ENCODE measurements at places on chromosomes 2 and 18.

- no peak for DNase-seq
Measured at GRCh38 chr18:42813570-42813969, 301.9 kb downstream of the RIT2 start.

DNA sequence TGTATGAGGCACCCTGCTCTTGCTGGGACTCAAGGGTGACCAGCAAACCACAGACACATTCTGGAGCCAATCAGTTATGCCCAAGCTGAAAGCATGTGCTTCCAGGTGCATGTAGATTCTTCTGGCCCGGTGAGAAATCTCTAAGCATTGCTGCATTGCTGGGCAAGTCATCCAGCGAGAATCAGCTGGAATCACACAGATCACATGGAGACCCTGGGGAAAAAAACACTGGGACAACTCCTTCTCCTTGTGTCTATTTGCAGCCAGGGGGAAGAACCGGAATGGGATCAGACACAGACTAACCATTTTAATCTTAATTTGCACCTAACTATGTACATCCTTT is 119.7 kb upstream of the KLF7 start:
- DNase-seq, result no peak

DNA sequence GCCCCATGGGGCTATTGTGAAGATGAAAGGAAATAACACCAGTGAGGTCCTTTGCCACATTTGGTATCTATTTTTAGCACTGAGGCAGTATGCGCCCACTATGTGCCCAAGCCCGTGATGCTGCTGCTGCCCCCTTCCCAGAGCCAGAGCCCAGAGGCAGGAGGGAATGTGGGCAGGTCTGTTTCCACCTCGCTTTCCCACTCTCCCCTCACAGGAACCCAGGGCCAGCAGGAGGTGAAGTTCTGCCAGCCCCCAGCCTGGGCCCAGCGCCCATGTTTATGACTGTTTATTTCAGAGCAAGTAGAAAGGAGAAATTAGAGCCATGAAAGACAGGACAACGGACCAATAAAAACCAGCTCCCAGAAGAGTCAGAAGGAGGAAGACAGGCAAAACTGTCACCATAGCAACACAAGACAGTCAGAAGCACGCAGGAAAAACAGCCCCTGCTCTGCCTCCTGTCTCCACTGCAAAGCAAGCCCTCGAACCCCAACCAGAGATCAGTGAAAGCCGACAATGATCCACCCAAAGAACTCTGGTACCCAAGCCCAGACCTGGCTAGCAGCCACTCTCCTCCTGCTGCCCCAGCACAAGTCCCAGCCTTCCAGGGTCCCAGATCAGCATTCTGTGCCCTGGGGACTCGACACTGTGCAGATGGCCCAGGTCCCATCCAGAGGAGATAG is 1.4 kb downstream of the CYRIA start:
- peak; percentile 62 for DNase-seq

DNA sequence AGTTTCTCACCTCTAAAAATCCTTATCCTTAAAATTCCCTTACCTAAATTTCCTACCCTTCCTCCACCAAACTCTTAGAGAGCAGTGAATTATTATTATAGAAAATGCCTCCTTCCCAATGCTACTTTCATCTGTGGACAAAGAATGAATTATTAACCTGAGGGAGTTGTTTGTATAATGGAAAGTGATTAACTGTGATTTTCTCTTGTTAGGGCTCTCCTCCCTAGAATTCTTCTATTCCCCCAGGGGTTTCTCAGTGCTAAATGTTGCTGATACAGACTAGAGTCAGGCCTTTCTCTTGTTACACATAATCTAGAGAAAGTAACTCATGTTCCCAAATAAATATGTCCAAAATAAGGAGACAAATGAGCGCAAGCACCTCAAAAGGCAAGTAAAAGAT is 23.3 kb downstream of the EPB41L5 start:
- DNase-seq, result no peak

DNA sequence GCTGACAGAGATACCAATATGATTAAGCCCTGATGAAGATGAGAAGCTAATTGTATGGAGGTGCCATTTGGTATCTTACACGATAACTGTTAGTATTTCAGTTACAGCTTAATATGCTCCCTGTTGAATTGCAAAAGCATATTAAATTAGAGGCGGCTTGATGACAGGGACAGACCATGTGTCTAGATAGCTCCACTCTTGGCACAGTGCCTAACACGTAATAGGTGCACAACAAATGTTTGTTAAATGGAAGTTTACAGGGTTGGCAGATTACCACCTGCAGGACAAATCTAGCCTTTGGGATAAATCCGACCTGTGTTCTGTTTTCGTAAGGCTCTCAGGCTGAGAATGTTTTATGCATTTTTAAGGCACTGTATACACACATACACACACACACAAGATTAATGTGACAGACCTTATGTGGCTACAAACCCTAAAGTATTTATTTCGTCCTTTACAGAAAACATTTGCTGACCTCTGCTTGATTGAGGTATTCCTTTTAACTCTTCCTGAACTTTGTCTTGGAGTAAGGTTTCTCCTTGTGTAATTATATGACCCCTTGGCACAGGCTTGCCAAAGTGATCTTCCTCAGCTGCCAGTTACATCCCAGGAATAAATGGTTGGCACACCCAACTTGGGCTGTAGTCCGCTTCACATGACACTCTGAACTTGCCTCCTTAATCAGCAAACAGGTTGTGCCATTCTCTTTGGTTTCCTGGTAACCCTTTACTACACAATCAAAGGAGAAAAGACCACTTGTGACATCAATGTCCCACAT is 348.9 kb downstream of the HRH4 start:
- DNase-seq, result peak; percentile 74

GRCh38 chr2:126912201-126912600 is 13.5 kb downstream of the TEX51 start:
- no peak for DNase-seq

DNA sequence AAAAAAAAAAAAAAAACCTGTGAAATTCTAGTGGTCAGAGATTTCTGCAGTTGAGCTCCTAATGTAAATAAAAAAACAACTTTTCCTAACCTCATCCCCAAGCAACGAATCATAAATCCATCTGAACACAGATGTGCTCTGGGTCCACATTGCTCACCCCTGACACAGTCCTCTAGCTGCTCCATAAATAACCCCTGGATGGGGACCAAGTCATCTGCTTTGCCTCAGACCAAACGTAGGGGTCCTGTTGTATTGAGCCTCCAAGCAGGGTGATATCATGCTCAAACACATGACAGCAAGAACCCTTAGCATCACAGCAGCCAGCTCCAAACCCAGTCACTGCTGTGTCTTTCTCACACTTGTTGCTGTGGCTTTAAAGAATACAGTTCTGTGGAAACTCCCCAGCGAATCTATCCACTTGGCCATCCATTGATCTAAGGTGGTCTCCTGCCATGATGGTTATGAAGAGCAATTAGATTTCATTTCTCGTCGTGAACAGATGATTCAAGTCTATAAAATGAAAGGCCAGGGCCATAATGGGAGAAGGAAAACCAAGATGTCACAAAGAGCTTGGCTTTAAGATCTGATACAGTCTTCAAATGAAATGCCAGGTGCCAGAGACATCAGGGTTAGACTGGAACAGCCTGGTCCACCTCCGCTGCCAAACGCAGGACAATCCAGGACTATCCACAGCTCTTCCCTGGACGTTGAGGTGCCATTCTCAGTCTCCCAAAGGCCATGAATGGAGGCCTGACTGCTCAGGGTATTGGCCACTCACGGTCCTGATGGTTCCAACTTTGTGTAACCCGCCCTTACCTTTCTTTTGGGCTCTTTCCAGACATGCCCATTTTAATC is 39.0 kb downstream of the TBC1D8 start:
- DNase-seq, result no peak

- DNase-seq, result peak; percentile 54
Measured at GRCh38 chr2:197786010-197786877, 1.1 kb upstream of the BOLL start.

DNA sequence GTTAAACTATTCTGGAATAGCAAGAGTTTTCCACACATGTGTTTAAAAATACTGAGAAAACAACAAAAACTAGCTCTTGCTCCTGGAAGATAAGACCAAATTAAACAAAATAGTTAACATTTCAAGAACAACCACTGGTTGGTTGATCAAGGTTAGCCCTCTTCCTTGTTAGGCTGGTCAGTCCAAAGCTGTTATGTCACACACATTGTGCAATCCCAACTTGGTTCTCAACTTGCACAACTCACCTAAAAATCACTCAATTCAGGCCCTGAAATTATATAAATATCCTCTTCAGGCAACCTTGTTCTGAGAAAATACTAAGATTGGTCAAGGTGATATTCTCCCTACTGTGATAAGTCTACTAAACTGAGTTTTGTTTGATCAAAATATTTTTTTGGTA is 169.7 kb upstream of the LRP1B start:
- DNase-seq, result no peak

- no peak for DNase-seq
Measured at GRCh38 chr2:102686479-102687439, 67.4 kb downstream of the SLC9A2 start.

DNA sequence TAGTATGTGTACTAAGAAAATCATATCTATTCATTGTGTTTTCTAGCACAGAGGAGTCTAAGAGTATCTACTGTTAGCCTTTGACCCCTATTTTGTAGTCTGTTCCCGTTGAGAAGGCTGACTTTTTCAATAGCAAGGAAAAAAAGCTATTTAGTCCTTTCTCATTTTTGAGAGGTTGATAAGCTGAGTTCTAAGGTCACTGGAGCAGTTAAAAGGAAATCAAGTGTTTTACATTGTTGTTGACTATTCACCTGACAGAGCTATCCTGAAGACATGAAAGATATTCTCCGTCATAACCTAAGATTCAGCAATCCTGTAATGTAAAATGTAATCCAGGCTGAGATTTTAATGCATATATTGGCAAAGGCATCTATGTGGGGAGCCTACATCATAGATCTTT is 280.3 kb upstream of the NRP2 start:
- no peak for DNase-seq

DNA sequence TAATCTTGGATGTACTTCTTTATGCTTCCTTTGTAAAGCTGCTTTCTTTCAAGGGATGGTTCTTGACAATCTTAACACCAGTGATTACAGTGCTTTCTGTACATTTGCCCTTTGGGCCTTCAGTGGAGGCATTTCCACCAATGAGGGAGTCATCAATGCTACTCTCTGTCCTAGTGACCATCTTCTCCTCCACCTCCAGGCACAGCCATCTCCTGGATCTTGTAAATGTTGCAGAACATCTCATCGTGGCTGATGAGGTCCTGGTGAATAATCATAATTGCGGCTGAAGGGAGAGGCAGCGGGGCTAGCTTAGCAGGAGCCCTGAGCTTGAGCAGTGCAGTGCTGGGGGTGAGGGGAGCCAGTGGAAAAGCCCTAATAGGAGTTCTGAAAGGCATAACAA is 32.5 kb downstream of the IDH1 start:
- no peak for DNase-seq

All from mucosa of descending colon (tissue), 3 donors.